OCI-LY7 (cell line): ENCODE measurements at places on chromosomes 5 and 9.

- DNase-seq, result no peak
These were observed 103.2 kb downstream of the MED27 start for GRCh38 chr9:131976157-131977108.

DNA sequence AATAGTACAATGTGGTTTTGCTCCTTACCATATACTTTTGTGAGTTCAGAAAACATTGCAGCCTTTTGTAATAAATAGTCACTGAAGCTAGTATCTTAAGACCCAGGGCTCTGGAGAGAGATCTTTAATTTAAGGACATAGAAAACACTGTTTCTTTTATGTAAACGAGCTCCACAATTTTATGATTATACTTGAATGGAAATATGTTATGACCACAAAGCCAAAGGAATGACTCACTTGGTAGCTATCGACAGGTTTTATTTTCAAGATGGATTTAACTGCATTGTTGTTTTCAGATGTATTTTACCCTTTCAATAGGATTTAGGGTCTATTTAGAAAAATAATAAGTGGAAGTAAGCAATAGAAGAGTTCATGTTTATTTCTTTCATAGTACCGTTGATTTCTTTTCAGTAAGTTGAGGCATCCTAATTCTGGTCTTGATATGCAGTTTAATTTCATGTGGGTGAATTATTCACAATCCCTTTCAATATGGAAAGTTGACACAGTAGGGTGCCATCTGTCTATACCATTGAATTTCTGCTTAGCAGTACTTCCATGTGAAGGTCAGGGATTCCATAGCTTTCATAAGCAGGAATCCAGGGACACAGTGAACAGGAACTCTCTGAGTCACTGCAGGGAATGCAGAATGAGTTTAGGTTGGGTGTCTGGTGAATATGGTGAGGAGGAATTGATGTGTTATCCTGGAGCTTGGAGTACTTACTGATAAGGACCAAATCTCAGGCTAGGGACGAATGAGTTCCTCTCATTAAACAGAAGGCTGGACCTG is 157.6 kb downstream of the CD180 start:
- DNase-seq, result no peak

DNA sequence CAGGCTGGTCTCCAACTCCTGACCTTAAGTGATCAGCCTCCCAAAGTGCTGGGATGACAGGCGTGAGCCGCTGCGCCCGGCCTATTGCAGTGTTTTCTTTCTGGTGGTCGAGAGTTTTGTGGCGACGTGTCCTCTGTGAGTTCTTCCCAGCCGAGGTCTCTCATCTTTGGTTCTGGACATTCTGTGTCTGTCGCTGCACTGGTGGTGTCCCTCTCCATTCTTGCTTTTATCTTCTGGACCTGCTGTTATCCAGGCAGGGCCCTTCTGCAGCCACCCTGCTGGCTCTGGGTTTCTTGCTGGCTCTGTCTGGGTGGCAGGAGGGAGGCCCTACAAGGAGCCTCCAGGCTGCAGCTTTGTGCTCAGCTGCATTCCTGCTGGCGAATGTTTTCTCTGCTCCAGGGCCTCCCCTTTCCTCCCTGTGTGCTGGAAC is 49.1 kb upstream of the EXOC3 start:
- DNase-seq, result no peak

- no peak for DNase-seq
These were observed 31.3 kb downstream of the USP20 start for GRCh38 chr9:129866394-129867135.

- no peak for DNase-seq
These were observed 43.1 kb upstream of the DAB2IP start for GRCh38 chr9:121608168-121608853.

DNA sequence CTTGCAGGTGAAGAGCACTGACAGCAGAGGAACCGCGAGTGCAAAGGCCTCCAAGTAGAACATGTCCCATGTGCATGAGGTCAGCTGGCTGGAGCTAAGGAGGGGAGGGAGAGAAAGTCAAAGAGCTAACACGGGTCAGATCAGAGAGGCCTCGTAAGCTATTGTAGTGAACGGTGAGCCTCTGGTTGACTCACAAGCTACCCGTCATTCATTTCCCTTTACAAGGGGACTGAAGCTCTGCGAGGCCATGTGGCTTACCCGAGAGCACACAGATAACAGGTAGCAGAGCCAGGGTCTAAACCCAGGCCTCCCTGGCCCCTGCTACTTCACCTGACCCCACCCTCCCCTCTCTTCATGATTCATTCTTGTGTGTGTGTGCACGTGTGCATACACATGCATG is 152.7 kb upstream of the ADRA1B start:
- DNase-seq, result no peak

GRCh38 chr5:40518485-40518917 is 161.2 kb upstream of the PTGER4 start:
- no peak for DNase-seq

DNA sequence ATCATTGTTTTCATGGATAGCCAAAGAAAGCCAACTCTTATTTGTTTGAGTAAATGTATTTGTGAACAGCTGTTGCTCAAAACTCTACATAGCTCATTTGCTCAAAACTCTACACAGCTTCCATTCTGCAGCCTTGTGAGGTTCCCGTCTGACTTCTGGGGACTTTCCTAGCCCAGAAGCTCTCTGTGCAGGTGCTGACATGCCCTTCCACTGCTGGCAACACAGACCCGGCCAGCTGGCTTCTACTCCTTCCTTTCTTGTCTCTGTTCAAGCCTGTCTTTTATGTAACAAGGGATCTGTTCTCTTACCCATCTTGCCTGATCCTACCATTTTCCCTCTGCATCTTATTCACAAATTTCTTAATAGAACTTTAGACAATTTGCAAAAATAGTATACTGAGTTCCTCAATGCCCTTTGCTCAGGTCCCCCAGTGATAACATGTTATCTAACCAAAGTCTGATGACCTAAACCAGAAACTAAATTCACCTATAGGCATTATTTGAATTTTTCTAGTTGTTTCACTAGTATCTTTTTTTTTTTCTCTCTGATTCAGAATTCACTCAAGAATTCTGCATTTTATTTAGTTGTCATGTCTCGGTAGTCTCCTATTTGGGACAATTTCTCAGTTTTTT is 556.5 kb upstream of the SEMA6A start:
- no peak for DNase-seq

DNA sequence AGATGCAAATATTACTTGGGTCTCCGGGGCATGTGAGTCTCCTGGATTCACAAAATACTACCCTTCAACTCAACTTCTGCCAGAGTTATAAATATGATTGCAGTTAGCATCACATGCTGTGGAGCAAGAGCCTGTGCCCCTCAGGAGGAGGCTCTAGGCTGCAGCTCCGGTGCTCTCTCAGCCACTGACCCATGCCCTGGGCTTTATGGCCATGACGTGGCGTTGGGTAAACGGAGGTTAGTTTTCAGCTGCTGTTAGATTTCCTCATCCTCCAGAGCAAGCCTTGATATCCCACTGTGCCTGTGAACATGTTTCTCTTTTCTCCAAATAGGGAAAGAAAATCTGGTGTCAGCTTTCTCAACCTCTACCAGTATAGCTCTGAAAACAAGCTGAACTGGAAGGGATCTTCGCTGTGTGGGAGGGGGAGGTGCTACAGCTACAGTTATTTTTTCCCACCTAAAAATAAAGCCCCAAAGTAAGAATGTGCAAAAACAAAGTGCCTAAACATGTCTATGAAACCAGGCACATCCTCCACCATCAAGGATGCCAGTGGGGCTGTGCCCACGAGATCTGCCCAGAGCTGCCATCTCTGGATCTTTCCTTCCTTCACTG is 124.4 kb upstream of the GPR151 start:
- no peak for DNase-seq

- DNase-seq, result no peak
These were observed 244.7 kb downstream of the ICE1 start for GRCh38 chr5:5667136-5667554.

DNA sequence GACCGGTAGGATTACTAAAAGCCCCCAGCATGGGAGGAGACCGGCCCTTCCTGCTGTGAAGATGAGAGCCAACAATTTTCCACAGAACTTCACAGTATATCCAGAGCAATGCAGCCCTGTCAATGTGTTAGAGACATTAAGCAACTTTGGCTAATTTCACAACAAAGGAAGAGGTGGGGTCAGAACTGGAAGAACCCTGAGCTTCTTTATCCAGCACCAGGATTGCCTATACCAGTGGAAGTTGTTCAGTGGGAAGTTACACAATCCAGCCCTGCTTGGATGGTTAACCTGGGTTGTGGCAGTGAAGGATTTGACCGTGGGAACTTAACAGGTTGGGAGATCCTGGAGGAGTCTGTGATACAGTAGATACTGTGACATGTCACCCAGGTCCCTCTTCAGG is 197.0 kb downstream of the FBN2 start:
- no peak for DNase-seq

GRCh38 chr5:107478068-107478641 is 192.6 kb downstream of the EFNA5 start:
- no peak for DNase-seq

DNA sequence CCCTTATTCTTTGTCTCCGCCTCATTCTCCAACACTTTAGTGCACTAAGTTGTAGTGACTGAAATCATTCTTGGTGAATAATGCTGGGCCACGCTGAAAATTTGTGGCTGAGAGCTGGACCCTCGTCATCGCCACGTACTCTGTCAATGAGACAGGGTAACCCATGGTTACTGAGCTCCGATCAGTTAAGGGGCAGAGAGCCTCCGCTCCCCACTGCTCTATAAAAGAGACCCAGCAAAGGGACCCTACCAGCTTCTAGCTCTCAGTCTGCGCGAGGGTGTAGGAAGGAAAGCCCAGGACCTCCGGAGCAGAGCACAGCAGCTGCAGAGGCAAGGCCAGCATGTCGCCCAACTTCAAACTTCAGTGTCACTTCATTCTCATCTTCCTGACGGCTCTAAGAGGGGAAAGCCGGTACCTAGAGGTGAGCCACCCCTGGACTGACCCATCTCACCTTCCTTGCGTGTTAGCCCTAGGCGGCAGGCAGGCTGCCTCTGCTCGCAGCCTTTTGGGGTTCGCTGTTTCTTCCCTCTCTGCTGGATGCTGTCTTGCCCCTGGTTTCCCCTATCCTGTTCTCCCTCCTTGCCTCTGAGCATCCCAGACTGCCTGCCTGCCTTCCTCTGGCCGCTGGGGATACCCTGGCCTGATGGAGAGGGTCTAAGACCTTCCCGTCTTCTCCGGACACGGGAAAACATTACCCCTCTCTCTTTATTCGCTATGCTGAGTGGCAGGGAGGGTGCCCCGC is at the start of gene CRHBP:
Gene CRHBP (plus strand): TSS at position 251 of the 742 bp plus-strand sequence. CDS start 90 bp downstream, at position 341.
- no peak for DNase-seq

GRCh38 chr5:157252711-157253465 is 13.0 kb upstream of the CYFIP2 start:
- peak; percentile 77 for DNase-seq

GRCh38 chr5:168874713-168875380 is 295.7 kb upstream of the PANK3 start:
- no peak for DNase-seq

DNA sequence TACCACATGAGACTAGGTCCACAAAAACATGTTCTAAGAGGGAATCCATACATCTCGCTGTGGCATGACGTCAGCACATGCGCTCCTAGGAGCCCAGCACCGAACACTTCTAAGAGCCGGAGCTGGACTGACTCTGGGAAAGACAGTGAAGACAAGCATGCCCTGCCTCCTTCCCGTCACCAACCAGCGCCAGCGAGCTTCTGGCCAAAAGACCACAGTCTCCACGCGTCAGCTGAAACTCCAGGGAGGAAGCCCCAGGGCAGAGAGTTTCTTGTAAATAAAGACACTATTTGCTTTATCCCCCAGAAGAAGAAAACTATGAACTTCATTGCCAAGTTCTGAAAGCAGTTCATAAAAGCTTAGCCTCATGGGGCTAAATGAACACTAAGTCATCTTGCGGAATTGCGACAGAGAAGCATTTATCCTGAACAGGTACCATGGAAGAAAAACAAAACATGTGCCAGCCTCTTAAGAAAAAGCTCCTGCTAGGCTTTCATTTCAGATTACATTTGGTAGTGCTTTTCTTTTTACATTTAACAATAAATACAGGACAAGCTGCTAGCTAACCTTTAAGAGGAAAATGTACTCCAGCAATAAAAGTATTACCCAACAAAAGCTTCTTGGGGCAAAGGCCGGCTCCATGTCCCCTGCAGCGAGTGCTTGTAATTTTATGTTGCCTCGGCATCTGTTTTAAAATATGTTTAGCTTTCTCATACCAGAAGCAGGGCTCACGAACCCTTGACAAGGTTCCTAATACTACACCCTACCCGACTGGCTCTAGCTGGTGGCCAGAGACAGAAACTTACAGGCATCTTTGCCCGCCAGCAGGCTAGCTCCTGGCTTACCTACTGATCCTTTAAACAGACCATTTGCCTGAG is 96.5 kb downstream of the PRRT1B start:
- DNase-seq, result no peak

DNA sequence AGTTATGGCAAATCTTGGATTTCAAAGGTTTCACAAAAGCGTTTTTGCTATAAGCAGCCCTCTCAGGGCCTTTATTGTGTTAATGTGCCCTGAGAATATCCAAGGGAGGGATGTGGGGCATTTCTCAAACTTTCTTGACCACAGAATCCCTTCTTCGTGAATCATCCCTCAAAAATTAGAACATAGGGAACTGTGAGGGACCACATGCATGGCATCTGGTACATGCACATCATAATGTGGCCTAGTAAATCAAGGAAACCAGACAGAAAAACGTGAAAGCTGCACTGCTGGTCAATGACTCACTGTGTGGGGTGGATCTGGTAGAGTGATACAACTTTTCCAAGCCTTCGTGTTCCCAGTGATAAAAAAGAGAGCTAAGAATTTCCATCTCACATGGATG is 22.4 kb downstream of the DDX31 start:
- no peak for DNase-seq

DNA sequence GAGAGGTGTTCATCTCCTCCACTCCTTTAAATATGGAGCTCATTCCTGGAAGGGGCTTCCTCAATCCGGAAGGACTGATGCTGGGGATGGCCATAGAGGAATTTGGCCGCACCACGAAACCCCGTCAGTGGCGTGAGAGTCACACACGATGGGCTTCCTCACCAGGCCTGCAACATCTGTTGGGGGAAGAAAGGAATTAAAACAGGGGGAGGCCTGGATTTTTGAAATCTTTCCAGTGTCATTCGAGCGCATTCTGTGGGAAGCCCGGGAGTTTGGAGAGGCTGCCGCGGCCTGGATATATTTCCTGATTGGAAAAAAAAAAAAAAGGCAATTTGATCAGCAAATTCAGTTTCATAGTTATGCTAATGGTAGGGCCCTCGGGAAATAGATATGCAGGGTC is 76.3 kb upstream of the ORM1 start:
- no peak for DNase-seq

DNA sequence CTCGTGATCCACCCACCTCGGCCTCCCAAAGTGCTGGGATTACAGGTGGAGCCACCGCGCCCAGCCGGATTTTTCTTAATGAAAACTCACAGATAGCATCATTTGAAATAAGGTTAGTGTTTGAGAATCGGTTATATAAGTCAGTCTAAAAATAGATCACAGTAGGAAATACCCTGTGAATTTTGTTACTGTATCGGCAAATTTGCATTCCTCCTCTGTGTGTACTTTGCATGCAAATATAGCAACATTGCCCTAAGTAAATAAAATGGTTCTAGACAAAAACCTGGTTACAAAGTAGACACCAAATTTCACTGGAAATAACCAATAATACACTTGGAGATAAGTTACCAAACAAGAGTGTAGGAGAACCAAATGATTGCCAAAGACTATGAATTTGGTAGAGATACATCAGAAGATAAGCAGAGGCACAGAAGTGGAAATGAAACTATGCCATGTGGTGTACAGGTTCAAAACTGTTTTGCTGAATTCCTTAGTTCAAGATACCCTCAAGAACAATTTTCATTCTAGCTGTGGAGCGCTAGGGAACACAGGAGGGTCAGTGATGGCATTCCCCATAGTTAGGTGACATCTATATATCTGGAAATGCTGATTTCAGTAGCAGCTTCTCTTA is 58.1 kb downstream of the ICE1 start:
- no peak for DNase-seq
